Sciatic nerve (tissue), 2 donors: ENCODE measurements at places on chromosomes 1 and 21.

GRCh38 chr1:244163861-244164510 lies 112.9 kb downstream of the ZBTB18 start:
- DNase-seq, result no peak

- DNase-seq, result no peak
These were observed 29.3 kb downstream of the KRTAP10-1 start for GRCh38 chr21:44510508-44511218.

DNA sequence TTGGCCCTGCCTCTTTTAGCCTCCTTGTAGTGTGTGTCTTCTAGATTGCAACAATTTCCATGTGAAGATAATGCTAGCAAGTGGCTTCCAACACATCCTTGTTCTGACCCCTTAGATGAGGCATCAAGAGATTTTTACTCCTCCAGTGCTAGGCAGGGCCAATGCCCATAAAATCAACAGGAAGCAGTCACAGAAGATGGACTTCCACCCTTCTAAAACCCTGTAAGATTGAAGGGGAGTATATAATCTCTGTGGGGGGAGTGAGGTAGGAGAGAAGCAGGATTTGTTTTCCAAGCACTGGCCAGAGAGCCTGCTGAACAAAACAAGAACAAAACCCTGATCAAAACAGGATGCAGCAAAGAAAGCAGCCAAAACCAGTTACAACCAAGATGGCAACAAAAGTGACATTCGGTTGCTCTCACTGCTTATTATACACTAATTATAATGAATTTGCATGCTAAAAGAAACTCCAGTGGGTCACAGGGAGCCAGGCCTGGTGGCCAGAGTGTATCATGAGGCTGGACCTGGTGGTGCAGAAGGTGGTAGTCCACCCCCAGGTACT lies 12.1 kb downstream of the GON4L start:
- DNase-seq, result no peak

DNA sequence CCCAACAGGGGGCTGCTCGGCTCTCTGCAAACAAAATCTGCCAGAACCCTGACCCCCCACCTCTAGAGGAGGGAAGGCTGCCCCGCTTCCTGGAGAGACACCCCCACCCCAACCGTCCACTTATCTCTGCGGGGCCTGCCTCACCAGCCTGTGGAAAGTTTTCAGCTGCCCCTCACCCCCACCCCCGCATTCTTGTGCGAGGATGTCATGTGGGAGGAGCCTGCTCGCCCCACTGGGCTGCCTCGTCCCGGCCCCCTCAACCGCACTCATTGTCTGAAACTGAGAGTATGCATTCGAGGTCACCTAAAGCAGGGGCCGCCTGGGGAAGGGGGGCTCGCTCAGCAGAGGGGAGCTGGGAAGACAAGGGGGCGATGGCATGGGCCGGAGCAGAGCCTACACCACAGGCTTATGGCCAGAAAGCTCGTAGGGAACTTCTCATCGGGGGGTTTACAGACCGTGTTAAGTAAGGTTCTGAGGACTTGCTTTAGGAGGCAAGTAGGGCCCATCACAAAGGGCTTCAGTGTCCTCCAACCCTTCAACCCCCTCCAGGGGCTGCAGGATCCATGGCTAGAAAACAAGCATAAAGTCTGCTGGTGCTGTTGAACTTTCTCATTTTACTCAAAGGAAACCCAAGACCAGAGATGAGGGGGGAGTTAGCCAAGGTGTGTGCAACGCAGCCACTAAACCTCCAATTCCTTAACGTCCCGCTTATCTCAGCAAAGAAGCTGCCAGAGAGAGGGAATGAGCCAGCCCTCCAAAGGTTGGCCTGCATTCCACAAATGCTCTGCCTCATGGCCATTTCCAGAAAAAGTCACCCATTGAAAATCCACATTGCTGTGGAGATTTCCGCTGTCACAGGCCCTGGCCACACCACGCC lies 9.4 kb downstream of the EPHA2 start:
- DNase-seq, result peak; percentile 86

DNA sequence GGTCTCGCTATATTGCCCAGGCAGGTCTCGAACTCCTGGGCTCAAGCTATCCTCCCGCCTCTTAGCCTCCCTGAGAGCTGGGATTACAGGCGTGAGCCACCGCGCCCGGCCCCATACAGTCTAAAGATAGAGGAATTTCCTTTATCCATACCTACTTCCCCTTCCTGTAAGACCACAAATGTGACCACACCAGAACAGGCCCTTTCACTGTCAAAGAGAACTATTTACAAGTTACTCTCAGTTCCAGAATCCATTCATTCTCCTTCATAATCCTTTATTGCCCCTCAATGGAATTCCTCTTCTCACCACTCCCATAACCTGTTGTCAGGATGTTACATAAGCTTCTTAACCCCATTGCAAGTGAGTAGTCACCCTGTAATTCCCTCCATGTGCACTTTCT lies 26.3 kb upstream of the SLC5A9 start:
- no peak for DNase-seq

DNA sequence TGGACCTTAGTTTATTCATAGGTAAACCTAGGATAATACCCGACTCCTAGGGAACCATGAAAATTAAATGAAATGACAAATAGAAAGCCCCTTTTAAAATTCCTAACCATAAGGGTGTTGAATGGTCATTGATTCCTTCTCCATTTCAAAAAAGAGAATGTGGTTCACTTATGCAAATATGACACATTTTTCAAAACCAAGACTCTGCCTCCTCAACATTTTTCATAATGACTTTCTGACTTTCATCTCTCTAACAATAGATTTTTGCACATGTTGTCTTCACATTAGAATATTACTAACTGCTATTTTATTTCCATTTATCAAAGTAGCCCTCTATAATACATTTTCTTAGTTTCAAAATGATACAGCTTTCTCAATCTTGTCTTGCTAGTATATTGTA lies 169.1 kb downstream of the NTNG1 start:
- DNase-seq, result no peak

- DNase-seq, result no peak
These were observed 15.1 kb upstream of the PLA2G2E start for GRCh38 chr1:19938472-19938871.

DNA sequence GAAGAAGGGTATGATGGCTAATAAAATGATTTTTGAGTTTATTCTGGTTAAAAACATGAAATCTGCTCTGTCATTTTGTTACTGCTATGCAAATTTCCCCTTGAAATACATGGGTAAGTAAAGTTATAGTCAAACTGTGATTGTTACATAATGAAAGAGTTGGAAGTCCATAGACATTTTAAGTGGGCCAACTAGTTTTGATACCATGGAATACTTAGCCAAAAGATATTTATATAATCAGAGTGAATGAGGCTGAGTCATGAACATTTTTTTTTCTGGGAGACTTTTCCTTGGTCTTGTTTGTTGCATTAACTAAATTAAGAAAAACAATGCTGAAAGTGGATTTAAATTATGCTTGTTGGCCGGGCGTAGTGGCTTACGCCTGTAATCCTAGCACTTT lies 58.2 kb upstream of the MPC2 start:
- DNase-seq, result no peak

DNA sequence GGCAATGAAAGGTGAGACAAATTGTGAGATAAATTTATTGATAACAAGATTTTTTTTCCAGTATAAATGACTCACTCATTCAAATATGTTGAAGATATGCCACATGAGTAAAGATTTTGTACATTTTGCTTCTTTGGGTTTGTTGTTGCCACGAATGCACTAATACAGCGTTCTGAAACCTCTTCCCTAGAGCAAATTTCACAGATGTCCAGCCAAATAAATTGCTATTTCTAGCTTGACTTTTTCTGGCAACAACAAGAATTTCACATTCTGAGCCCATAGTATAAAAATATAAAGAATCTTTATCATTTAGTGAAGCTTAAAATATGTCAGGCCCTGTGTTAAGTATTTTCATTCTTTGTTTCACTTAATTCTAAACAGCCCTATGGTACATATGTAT lies 114.5 kb upstream of the COL24A1 start:
- DNase-seq, result no peak

GRCh38 chr1:107900090-107900945 lies 64.7 kb downstream of the VAV3 start:
- DNase-seq, result no peak

- no peak for DNase-seq
These were observed 155.9 kb downstream of the LYPLAL1 start for GRCh38 chr1:219329578-219329977.

GRCh38 chr1:231016966-231017365 lies 23.1 kb downstream of the FAM89A start:
- no peak for DNase-seq

- no peak for DNase-seq
These were observed 309 bp downstream of the NSL1 start for GRCh38 chr1:212791261-212791675.

- DNase-seq, result no peak
These were observed 185.1 kb upstream of the GREM2 start for GRCh38 chr1:240797050-240797449.

- DNase-seq, result no peak
These were observed 110.5 kb downstream of the COLGALT2 start for GRCh38 chr1:183926983-183927382.

DNA sequence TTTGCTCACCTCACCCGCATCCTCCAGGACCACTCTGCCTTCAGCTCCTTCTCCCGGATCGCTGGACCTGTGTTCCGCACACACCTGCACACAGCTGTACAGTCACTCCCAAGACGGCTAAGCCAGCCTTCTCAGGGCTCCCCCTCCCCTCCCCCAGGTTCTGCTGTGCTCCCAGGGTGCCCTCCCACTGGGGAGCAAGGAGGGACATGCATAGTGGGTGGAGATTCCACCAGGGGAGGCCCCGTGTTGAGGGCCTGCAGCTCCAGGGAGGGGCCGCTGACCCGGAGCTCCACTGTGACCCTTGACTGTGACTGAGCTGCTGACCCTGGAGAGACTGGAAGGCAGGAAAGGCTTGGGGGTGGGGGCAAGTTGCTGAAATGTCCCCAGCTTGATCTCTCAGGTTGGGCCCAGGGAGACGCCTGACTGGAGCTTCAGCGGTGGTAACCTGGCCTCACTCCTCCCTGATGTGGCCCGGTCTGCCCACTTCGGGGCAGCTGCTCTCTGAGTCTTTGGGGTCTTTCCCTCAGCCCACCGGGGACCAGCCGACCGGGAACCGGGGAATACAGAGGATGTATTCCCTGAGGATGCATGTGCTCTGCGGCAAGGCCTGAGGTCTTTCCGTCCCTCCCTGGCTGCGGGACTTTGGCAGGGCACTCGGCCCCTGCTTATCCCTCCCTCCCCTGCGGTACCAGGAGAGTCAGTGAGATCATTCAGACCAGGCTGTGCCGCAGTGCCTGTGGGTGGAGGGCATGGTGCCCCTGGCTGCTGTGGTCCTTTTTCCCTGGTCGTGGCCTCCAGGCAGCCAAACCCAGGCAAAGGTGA lies 28.6 kb upstream of the PLCH2 start:
- no peak for DNase-seq

GRCh38 chr1:63617450-63617849 lies 24.2 kb downstream of the PGM1 start:
- DNase-seq, result no peak

GRCh38 chr1:177793900-177794299 lies 176.0 kb downstream of the SEC16B start:
- DNase-seq, result no peak

- no peak for DNase-seq
These were observed 5.4 kb upstream of the SPTA1 start for GRCh38 chr1:158691907-158692306.

DNA sequence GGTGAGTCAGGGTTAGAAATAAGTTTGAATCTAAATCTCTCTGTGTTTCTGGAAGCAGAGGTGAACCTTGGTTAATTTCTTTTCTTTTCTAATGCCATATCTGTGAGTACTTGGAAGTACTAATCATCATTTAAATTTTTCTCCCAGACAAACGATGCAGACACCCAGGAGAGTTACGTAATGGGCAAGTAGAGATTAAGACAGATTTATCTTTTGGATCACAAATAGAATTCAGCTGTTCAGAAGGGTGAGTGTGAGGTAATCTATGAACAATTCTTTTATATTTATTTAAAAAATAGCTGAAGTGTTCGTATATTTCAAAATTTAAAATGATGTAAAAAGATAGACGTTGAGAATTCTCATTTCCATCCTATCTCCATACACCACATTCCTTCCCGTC lies 11.2 kb downstream of the C4BPA start:
- DNase-seq, result no peak

GRCh38 chr1:30478283-30478682 lies 245.1 kb downstream of the MATN1 start:
- DNase-seq, result no peak

DNA sequence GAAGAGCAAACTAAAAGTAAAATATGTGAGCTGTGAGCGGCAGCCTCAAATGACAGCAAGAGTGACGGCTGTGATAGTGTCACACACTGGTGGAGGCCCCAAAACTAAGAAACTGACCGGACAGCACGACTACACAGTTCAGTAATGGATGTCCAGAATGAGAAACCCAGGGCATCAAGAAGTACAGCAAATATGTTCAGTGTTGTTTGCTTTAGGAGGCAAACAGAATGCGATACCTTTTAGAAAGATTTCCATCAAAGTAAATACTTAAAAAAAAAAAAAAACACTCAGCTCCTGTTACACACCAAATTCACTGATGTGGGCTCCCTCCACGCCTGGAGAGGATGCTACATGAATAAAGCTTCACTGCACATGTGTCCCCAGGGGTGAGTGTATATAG lies 1.1 kb upstream of the PKP1 start:
- DNase-seq, result no peak

GRCh38 chr1:208161005-208161404 lies 83.2 kb downstream of the PLXNA2 start:
- DNase-seq, result no peak

GRCh38 chr1:168084396-168085231 lies 52.1 kb downstream of the GPR161 start:
- peak; percentile 84 for DNase-seq

- DNase-seq, result no peak
These were observed 39.2 kb downstream of the ADARB1 start for GRCh38 chr21:45113543-45113942.

DNA sequence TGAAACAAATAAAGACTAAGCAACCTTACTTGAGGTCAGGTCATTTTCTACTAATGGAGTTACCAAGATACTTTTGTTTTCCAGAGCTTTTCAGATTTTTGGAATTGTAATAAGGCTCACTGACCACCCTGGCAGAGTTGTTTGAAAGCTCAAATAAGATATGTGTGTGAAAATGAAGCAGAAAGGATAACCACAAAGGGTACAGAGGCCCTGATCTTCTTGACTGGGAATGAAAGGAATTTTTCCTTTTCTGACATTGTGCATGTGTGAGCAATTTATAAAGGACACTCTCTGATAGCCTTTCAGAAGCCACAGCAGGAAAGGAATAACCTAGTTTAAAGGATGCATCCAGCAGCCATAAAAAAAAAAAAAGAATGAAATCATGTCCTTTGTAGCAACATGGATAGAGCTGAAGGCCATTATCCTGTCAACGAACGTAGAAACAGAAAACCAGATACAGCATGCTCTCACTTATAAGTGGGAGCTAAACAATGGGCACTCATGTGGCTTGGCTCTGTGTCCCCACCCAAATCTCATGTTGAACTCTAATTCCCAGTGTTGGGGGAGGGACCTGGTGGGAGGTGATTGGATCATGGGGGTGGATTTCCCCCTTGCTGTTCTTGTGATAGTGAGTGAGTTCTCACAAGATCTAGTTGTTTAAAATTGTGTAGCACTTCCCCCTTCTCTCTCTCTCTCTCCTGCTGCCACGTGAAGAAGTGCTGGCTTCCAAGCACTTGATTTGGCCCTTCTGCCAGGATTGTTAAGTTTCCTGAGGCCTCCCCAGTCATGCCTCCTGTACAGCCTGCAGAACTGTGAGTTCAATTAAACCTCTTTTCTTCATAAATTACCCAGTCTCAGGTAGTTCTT lies 3.1 kb upstream of the SRP9 start:
- DNase-seq, result no peak
